ENCODE measurements at places on chromosomes 1 and 21.

GRCh38 chr1:196584696-196585095, 23.5 kb downstream of the KCNT2 start:
- no peak for DNase-seq

DNA sequence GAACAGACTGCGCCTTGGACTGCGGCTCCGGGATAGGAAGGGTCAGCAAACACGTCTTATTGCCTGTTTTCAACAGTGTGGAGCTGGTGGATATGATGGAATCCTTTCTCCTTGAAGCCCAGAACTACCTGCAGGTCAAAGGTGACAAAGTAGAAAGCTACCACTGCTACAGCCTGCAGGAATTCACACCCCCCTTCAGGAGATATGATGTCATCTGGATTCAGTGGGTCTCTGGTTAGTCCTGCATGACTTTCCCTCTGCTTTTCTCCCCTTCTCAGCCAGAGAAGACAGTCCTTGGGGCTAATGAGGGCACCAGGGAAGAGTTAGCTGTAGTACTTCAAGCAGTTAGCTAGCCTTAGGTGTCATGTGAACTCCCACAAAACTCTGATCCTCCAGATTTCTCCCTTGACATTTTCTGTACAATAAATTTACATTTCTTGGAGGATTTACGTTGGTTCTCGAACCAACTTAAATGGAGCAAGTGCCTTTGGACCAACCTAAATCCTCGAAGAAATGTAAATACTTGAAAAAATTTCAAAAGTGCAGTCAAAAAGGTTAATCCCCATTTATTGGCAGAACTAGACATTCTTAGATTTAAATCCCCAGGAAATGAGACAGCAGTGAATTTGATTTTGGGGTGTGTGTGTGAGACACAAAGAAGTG, 20.9 kb downstream of the NTMT2 start:
- DNase-seq, result no peak

GRCh38 chr1:68473060-68473459, 23.3 kb upstream of the RPE65 start:
- no peak for DNase-seq

DNA sequence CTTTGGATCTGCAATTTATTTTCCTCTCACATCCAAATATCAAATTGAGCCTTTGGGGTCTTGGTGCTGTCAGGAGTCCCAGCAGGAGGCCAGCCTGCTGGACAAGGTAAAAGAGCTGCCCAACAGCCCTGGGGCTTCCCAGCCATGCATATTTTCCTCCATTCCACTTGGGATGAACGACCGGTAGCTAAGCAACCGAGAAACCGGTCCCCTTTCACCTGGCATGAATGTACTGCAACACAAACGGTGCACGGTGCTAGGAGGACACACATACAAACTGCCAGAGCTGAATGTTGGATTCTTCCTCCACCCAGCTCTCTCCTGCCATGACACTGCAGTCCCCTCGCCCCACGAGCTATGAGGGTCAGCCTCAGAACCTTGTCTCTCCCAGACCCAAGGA, 42.7 kb downstream of the BCAR3 start:
- no peak for DNase-seq

DNA sequence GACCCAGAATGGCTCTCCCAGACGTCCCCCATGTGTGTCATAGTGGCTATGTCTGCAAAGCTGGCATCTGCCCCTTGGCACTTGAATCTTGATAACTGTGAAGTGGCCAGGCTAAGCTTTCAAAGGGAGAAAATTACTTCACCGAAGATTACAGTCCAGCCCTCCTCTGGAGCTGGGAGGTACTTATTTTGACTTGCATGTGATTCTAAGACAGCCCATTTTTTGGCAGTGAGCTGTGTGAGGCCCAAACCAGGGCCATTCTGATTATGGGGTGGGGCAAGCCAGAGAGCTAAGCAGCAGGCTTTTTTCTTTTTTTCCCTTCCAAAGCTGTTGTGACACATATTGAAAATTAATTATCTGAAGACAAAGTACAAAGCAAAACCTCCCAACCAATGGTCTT, 42.1 kb upstream of the C8B start:
- DNase-seq, result no peak

- DNase-seq, result no peak
These were observed 55.6 kb upstream of the FMOD start for GRCh38 chr1:203406446-203407045.

- no peak for DNase-seq
These were observed 3.7 kb upstream of the TCHH start for GRCh38 chr1:152118915-152119314.

DNA sequence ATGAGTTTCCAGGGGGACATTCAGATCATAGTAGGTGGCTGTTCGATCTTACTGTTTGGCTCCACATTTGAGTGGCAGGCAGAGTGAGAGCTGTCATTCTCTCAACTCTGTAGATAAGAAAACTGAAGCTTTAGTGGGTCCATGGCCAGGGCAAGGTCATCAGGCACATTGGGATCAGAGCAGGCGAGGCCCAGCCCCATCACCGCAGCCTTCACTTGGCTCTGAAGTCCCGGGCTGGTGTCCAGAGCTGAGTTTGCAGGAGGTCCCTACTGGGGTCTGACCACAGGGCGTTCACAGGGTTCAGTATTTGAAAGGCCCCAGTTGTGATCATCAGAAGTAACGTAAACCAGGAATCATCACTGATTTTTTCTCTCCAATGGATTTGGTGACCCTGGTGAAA, 76.7 kb downstream of the OBSCN start:
- DNase-seq, result no peak

DNA sequence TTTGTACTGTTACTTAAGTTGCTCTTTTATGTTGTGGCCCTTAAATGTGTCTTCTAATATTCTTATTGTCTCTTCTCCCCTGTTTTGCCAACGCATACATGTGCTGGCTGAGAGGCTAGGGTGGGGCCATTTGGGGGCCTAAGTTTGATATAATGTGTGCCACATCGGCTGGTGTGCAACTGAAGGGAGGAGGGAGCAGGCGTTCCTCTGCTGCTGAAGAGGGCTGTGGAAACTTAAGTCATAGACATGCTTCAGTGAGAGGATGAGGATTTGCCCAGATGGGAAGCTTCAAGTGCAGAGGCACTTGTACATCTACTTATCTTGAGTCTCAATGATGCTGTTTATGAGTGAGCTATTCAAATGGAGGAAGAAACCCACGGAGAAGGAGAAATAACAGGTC, 630.6 kb downstream of the LMO4 start:
- no peak for DNase-seq

DNA sequence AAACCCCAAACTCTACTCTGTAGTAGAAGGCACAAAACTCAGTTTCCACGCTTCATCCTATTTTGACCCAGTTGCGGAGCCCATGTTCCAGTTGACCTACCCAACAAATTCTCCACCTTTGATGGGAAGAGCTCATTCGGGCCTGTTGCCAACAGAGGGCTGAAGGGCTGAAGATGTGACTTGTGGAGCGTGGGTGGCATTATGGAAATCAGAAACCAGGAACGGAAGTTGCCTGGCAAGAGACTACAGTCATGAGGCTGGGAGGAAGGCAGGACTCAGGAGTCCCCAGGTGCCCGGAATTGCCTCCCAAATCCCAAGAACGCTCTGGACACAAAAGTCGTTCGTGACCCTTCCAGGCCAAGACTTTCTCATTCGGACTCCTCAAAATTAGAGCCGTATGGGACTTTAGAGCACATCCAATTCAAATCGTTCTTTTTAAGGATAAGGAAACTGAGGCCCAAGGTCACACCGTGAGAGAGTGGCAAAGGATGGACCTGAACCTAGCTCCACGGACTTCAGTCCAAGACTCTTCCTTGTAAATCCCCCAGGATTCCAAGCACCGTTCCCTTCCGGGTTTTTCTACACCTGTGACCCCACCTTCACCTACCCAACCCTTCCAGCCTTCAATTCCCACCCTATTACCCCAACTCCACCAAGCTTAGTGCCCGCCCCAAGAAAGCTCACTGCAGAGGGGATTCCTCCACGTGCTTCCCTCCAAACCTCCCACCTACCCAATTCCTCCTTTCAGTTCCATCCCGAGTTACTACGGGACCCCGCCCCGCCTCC, 739 bp downstream of the SMG5 start:
- no peak for DNase-seq

DNA sequence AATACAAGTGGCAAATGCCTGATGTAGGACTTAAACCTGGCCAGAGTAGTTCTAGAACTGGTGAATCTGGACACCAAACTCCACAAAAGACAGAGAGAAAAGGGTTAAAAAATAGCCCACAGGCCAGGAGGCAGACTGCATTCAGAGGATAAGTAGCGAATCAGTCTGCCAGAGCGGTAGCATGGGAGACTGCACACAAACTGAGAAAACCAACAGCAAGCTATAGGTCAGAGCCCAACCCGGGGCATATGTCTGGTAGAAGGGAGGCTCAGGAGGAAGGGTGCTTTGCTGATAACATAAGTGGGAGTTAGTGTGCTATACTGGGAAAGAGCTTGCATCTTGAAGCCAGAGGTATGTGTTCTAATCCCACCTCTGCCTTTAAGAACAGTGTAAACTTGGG, 4.0 kb downstream of the LRRC53 start:
- DNase-seq, result no peak

DNA sequence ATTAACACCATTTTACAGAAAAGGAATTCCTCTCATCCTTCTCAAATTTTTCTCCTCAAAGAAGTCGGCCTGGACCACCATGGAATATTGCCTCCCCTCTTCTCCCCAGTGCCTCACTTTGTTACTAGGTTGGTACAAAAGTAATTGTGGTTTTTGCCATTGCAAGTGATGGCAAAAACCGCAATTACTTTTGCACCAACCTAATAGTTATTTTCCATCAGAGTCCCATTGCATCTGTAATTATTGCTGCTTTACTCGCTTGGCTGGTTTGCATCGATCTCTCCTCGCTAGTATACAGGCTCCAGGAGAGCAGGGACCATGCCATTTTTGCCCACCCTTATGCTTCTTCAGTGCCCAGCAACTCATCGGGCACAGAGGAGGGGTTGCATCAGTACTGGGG, 963 bp upstream of the C1orf94 start:
- no peak for DNase-seq

- DNase-seq, result no peak
These were observed 13.2 kb upstream of the MFN2 start for GRCh38 chr1:11967028-11967547.

DNA sequence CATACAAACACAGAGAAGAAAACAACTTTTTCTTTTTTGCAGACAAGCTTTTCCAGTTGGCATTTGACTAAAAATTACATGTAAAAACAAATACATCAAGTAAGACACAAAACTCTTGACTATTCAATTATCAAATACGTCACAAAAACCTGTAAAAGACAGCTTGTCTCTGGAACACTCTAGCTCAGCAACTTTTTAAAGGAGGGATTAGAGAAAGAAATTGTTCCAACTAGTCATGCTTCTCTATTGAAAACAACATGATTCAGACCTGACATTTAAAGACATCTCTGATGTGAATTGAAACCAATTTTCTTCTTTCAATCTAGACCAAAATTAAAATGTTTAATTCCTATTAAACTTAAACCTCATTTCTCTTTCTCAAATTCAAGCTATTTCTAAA, 30.3 kb downstream of the SMYD3 start:
- no peak for DNase-seq

- no peak for DNase-seq
These were observed 255.4 kb upstream of the PLXNA2 start for GRCh38 chr1:208499601-208500000.

GRCh38 chr1:33008051-33008914, 28.4 kb downstream of the AK2 start:
- DNase-seq, result no peak

GRCh38 chr1:119348941-119349340, 19.6 kb upstream of the HAO2 start:
- DNase-seq, result no peak

DNA sequence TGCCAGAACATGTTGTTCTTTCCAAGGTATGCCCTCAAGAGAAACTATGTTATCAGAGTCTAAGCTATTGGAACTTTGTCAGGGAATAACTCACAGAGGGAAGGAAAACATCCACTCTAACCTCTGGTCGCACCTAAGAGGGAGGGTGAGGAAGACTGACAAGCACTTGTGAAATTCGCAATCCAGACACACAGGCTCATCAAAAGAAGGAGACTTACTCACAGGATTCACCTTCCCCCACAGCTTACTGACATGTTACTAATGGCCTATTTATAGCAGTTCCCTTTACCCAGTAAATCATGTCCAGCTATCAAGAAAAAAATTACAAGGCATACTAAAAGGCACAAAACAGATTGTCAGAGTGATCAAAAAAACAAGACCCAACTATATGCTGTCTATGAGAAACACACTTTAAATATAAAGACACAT, 36.9 kb downstream of the WDR64 start:
- DNase-seq, result no peak

- no peak for DNase-seq
These were observed 85.8 kb downstream of the RGS21 start for GRCh38 chr1:192402571-192402970.

DNA sequence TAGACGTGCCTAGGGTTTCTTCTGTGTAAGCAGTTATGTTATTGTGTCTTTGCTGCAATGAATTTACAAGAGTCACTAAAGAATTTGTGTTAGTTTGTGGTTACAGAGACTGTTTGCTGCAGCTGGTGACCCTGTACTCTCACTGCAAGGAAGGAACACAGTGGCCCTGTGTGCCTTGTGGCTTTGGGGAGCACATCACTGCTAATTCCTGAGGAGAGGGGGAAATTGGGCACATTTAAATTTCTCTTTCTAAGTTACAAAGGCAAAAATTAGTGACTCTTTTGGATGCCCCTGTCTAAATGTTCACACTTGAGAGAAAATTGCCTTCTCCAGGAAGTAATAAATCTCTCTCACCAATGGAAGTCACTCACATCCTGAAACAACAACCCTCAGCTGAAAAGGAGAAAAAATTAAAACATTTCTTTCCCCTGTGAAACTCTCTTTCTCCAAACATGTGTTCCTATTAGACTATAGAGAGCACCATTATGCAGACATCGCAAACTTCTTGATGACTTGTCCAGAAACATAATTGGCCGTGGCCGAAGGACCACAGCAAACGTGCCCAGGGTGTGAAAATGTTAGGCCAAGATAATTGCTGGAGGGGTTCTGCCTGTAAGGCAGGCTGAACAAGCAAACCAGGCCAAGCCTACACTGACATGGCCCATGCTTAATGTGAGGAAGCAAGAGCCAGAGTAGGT, 32.3 kb upstream of the SPAG17 start:
- no peak for DNase-seq

DNA sequence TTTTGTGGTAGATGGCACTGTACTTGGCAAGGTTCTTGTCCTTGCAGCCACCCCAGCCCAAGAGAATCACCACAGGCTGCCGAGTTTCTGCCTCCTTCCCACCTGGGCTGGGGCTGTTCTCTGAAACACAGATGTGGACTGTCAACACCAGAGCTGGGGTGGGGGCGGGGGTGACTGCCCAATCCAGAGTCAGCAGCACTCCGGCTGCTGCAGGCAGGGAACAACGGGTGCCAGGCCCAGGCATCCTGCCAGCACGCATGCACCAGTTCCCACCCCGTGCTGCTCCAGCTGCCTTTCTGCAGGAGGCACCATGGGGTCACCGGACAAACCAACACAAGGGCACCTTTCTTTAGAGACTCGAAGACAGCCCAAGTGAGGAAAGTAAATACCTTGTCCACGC, 14.1 kb downstream of the TMEM53 start:
- DNase-seq, result no peak

DNA sequence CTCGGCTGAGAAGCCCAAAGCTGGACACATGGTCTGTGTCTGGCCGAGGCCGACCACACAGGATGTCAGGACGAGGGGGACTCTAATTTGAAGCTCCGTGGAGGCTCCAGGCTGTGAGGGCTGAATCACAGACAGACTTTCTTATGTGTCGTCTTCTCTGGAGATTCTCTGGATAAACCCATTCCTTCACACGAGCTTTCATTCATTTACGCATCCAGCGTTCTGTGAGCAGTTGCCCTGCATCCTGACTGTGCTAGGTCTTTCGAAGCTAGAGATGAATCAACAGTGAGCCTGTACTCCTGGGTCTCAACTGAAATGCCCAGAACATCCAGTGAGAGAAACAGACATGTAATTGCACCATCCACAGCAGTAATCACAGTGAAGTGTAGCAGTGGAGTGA, 49.6 kb downstream of the ECE1 start:
- no peak for DNase-seq

Data from GM18507 (cell line).